ENCODE measurements at places on chromosomes 3 and 15.
A peak's percentile ranks its signal among the peaks of the same experiment; 100 is the strongest.

- DNase-seq, result no peak
Measured at GRCh38 chr15:75809986-75810750, 33.1 kb upstream of the UBE2Q2 start.

GRCh38 chr3:69772152-69772867 is 33.0 kb downstream of the MITF start:
- no peak for DNase-seq

DNA sequence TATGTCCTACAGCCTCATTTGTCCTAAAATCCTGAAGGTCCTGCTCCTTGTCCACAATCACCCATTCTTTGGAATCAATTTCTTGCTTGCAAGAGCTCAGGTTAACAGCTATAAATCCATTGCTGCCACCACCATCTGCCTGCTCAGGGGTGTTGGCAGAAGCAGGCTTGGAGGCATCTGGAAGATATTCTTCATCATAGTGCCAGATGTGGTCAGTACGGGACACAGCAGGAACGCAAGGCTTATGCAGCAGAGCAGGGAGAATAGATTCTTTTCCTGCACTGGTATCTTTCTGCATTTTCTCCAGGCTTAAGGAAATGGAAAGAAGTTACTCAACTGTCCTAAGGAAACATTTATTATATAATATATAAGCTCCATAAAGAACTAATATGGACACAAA is 38.5 kb upstream of the CDAN1 start:
- DNase-seq, result no peak

- no peak for DNase-seq
Measured at GRCh38 chr3:143576568-143577270, 271.5 kb downstream of the SLC9A9 start.

DNA sequence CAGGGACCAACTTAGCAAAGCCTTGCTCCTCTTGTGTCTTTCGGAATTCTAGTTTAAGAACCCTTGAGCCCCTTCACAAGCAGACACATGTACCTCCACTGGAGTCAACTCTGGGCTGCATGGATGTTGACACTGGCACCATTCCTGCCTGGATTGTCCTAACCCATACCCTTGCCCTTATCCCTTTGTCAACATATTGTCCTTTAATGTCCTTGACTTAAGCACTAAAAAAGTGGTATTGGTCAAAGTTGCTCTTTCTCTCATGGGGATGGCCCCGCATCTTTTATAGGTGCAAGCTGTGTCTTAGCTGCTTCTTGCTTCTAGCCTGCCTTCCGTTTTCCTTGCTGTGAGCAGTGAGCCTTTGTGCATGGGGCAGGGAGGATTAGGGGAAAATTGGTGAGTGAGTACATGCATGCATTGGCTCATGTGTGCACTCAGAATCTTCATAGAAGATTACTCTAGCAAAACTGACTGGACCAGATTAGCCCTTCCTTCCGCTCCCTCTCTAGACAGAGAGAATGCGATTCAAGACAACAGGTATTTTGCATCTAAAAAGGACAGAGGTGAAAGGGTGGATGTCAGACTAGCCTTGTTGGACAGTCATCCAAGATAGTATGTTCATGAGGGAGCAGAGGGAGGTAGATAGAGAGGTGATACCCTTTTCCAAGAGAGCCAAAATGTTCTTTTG is 42.4 kb downstream of the TGFBR2 start:
- DNase-seq, result no peak

DNA sequence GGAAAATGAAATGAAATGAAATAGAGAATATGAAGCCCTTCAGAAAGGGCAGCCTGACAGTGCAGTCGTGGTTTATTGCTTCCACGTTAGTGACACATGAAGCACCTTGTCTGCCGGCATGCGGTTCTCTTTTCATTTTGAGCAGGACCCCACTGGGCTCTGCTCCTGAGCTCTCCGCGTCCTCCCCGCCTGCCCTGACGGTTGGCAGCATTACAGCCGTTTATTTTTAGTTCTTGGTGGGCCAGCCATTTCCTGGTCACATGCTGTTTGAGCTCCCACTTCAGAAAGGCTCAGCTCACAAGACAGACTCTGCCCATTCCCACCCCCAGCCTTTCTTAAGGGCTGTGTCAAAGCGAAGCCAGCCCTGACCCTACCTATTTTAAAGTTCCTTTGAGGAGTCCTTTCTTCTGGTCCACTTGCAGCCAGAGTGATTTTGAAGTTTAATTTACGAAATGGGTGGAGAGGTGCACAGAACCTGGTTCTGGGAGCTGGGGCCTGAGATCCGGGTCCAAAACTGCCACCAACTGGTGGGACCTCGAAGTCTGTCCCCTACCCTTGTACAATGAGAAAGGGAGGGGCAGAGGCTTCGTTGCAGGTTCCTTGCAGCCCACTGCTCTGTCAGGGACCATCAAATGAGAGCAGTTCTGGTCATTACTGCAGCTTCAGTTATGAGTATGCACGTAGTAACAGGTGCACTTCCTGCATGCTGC is 60.1 kb downstream of the MGLL start:
- no peak for DNase-seq

- no peak for DNase-seq
Measured at GRCh38 chr3:115787818-115788217, 164.5 kb downstream of the GAP43 start.

DNA sequence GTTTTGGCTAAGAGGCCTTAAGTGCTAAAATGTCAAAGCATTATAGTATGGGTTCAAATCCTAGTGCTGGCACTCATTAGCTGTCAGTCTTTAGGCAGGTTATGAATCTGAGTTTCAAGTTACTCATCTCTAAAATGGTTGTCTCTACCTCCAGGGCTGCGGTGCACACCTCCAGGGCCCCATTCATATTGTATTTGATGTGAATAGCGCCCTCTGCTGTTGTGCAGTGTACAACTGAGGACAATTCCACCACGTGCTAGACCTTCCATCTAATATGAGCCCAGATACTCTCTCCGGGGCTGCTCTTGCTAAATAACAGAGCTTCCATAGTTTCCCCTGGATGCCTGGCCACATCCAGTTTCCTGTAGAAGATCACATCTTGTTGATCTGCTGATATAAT is 54.3 kb downstream of the OXNAD1 start:
- DNase-seq, result peak; percentile 62

DNA sequence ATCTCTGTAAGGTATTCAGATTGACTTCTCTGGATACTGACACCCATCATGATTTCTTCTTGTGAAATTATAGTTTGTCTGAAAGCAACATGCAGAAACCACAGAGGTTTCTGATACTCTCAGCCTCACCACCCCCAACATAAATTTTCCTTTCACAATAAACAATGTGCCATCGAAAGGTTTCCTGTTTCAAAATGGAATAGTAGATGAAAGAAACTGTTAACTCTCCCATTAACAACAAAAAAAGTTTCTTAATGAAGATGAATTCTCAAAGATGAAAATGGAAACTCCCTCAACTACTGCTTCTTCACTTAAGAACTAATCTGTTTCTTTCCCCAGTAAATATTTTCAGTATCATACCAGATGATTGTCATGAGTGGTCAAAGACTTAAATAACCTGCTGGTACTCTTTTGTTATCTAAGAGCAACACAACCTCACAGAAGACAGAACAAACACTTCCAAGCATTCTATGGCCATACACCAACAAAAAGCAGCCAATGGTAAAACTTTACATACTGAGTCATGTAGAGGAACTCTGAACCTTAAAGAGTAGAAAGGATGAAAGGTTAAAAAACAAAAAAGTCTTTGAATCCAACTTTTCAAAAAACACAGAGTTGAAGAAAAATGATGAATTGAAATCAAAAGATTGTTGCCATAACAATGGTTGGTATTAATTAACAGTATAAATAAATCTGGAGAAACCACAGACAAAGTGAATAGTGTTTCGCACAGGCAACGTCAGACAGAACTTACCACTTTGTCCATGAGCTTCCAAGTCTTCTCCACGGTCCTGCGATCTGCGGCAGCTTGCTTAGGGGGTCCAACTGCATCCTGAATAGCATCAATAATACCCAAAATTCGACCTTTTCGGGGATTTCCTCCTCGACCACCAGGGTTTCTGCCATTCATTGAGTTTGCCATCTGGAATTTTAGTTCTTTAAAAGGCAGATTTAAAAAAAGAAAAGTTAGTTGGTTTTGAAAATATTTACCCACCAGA is 1.9 kb downstream of the CBLB start:
- no peak for DNase-seq

DNA sequence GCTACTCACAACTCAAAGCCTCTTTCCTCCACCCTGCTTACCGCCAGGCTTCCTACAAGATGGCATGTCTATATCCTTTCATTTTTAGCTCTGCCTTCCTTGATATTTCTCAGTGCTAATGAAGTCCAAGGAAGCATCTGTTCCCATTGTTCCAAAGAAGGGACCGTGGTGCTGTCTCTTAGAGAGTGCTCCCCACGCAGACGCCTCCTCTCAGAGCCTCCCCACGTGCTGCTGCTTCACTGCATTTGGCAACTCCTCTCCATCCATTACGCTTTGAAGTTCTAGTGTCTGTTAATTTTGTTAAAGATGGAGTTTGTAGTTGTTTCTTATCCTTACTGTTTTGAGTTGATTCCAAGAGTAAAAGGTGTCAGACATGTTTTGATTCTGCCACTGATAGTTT is 26.2 kb downstream of the GNB4 start:
- no peak for DNase-seq

- no peak for DNase-seq
Measured at GRCh38 chr15:68598171-68599152, 19.7 kb downstream of the CORO2B start.

GRCh38 chr3:98769448-98769847 is 6.3 kb downstream of the ST3GAL6 start:
- no peak for DNase-seq

- no peak for DNase-seq
Measured at GRCh38 chr3:149401212-149401925, 23.9 kb upstream of the TM4SF1 start.

- no peak for DNase-seq
Measured at GRCh38 chr15:25431836-25432561, 6.8 kb downstream of the UBE3A start.

DNA sequence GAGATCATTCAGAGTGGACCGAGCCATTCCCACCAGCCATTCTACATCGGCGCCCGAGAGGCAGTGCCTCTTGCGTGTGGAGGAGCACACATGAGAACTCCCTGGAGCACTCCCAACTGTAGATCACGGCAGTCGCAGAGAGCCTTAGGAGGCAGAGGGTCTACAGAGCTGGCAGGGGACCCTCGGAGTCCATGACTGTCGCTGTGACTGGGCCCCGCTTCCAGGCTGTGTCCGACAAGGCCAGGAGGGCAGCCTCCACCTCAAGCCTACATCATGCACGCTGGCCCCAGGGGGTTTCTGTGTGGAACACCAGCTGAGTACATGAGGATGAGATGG is 159.0 kb downstream of the CHSY1 start:
- DNase-seq, result no peak

DNA sequence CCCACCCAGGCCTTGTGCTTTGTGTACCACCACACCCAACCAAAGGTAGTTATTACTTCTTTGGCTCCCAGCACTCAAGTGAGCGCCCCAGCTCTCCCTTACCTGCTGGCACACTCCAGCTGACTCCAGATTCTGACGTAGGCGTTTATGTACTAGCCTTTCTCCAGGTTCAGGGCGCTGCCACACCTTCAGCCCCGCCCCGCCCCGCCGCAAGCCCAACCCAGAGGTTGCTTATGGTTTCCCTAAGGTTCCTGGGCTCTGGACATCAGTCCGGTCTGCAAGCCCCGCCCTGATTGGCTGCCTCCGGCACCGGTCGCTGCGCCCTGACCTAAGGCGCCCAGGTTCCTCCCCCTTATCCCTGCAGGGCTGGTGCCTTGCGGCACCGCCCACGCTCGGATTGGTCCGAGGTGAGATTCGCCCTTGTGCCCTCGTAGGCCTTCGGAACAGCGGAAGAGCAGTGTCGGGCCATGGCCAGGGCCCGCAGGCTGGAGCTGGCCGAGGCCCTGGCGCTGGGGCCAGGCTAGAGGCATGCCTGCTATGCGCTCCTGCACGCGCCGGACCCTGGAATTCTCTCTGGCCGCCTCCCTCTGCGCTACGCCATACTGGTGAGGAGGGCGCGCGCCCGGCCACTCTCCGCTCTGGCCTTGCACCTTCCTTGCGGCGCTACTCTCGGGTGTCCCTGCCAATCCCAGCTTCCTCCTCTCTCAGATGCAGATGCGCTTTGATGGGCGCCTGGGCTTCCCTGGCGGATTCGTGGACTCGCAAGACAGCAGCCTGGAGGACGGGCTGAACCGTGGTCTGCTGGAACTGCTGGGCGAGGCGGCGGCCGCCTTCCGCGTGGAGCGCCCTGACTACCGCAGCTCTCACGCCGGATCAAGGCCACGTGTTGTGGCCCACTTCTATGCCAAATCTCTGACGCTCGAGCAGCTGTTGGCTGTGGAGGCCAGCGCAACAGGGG is 19.8 kb upstream of the NUDT16 start:
- DNase-seq, result no peak

- no peak for DNase-seq
Measured at GRCh38 chr15:58298879-58299850, 132.6 kb upstream of the LIPC start.

DNA sequence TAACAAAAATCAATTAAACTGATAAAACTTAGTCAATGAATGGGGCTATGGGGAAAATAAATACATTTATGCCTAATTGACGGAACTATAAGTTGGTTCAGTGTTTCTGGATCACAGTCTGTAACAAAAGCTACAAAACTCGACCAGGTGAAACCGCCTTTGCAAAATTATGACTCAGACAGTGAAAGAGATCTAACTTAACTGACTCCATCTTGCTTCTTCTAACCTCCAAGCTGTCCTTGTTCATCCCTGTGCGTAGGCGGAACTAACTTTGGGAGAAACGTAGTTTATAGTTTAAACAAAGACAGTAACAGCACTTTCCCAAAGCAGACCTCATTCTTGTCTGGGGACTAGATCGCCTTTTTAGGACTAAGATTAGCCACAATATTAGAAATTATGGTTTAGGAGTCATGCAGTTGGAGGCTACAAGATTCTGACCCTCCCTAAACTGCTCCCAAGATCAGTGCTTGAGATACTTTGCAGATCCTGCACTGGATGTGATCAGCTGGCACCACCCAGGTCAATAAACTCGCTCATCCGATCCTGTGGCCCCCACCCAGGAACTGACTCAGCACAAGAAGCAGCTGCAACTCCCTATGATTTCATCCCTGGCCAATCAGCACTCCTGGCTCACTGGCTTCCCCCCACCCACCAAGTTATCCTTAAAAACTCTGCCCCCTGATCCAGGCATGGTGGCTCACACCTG is 7.2 kb upstream of the MFGE8 start:
- no peak for DNase-seq

DNA sequence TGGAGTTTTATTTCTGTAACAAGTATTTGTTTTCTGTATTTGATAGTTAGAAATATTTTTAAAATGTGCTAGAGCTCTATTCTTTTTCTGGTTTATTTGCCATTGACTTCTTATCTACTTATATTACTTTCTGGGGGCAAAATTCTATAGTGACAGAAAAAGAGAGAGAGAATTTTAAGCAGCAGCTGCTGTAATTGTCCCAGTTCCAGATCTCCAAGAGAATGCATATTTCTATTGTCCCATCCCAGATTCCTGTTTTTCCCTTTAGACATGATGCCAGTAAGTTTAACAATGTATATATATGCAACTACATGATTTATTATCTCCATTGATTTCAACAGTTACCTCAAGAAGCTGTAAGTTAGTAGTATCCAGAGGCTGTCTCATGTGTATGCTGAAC is 541.7 kb upstream of the ZNF385D start:
- no peak for DNase-seq

All from T-helper 2 cell (primary cell).